Stimulated activated CD4-positive, alpha-beta T cell treated with anti-CD3 and anti-CD28 coated beads, Interleukin-1b, Interleukin-23, amount 100 ng/mL, for 1 hour (primary cell): ENCODE measurements at places on chromosomes 13 and 19.
A peak's percentile ranks its signal among the peaks of the same experiment; 100 is the strongest.

DNA sequence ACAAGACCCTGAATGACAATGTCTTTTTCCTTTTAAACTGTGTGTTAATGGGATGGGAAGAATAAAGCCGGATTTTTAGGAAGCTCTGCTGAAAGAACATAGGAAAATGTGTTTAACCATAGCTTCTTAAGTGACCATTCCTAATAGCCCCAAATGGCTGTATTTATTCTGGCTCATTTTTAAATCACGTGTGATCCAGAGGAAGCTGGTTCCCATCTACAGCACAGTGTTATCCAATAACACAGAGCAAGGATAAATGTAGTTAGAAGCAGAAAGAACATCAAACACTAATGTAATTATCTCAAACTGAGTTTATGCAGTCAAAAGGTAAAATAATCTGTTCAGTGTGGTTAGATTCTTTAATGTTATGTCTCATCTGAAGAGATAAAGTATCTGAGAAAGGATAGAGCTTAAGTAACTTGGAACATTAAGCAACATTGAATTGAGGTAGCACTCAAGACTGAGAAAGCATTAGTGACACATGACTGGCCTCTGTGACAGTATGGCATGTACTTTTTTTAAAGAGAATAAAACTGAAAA is 853.3 kb downstream of the GPC5 start:
- DNase-seq: no peak

DNA sequence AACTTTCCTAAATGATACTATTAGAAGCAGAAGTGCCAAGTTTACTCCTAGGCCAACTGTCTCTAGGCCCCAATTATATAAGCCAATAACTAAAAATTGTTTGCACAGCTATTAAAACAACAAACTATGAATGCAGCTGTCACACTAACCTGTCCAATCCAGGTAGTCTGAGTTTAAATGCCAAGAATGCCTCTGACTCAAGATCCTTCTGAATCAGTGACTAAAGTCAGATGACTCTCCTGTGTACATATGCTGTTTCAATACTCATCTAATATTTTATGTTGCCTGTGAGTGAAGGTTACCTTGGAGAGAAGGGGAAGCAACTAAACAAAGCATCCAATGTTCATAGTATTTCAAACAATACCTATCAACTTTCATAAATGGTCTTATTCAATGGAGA is 257.0 kb downstream of the ENOX1 start:
- DNase-seq: no peak

DNA sequence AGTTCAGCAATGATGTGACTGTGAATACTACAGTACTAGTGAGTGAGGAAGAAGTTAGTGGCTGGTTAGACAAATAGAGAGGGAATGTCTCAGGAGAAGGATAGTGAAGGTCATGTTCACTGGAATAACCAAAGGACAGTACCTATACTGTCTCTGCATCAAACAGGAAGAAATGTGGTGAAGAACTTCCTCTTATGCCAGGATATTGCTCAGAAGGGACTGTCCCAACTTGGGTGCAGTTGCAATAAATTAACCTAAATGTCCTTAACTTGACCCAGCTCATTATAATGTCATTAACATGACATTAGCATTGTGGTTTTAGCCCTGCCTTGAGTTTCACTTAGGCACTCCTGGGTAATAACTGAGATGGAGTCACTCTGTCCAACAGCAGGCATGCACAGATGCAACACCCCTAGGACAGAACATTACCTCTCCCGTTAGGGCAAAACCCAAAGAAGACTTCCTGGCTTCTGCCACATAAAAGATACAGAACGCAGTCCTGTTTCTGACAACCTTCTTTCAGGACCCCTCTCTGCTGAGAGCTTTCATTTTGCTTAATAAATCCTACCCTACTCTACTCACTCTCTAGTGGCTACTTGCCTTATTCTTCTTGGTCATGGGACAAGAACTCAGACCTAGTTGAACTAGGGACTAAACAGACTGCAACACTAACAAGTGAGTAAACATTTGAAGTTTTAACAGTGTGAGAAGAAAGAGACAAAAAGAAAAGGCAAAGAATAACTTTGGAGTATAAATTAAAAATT is 1591.6 kb upstream of the MIR17HG start:
- DNase-seq: no peak

GRCh38 chr13:21528616-21529015 is 69.5 kb upstream of the ZDHHC20 start:
- no peak for DNase-seq

DNA sequence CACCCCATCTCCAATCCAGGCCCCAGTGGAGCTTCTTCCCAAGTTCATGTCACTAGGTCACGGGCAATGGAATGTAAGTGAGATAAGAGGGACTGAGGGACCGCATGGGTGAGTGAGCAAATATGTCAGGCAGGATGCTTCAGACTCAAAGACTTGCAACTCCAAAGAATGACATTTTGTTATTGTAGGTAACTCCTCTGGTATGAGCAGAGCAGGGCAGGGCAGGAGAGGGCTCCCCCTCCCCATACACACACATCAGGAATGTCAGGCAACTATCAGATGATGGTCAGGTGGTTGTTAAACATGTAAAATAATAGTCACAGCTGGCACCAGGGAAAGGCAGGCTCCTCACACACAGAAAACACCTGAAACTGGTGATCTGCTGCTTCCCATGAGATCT is 10.6 kb downstream of the ERVV-2 start:
- no peak for DNase-seq

DNA sequence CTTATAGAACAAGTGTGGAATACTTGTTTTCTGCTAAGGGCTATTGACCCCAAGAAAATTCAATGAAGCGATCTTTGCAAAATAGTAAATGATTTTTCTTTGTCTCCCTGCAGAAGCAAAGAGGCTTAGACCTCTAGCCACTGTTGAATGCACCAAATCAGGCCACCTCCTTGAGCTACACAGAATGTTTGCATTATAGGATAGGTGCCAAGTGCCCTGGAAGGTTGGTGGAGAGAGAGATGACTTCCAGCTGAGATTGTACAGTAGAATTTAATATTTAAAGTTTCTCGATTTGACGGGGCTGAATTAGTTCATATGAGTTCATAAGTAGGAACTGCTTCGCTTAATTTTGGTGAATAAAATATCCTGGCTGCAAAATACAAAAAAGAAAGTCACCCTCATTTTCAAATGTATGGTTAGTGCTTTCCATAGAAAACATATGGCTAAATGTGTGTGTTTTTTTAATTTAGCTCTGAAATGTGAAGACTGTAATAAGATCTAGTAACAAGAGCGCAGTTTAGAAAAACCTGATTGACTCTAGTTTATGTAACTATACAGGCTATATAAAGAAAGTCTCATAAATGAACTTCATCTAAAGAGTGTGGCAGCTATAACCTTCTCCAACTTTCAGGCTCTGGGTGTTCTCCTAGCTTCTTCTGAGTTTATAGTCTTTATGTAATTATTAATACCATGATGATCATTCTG is 41.6 kb downstream of the LRCH1 start:
- DNase-seq: no peak

DNA sequence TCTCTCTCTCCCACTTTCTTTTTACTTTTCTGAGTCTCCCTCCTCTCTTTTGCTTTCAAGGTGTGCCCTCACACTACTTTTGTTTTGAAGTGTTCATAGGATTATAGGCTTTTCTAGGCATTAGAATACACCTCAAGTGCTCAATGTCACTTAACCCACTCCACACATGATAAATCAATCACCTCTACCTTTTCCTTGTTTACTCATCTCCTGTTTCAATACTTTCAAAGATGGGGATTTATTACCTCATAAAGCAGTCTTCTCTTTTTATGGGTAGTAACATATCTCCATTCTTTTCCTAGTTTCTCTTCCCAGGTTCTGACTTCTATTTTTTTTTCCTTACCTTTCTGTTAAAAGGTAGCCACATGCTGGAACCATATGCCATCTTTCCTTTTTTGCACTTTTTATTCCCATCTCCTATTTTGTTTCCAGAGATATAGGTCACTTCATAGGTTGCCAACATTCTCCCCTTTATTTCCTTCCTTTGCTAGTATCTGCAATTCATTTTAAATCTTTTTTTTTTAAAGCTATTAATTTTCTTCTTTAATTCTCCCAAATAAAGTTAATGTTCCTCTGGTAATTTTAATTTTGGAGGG is 137.6 kb upstream of the SLC10A2 start:
- DNase-seq: no peak

DNA sequence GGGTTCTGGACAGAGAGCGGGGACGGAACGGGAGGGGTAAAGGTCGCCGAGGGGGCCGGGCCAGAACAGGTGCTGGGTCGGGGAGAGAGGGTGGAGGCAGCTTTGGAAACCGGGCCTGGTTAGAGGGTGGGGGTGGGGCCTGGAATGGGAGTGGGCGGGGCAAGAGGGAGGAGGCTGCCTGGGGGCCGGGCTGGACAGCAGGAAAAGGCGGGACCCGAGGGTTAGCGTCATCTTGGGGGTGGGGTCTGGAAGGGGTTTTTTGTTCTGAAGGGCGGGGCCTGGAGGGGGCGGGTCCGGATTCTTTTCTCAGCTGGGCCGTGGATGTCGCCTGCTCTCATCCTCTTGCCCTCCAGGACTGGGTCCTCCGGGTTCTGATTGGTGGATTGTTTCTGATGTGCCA is 4.3 kb upstream of the ZNF813 start:
- DNase-seq: no peak

DNA sequence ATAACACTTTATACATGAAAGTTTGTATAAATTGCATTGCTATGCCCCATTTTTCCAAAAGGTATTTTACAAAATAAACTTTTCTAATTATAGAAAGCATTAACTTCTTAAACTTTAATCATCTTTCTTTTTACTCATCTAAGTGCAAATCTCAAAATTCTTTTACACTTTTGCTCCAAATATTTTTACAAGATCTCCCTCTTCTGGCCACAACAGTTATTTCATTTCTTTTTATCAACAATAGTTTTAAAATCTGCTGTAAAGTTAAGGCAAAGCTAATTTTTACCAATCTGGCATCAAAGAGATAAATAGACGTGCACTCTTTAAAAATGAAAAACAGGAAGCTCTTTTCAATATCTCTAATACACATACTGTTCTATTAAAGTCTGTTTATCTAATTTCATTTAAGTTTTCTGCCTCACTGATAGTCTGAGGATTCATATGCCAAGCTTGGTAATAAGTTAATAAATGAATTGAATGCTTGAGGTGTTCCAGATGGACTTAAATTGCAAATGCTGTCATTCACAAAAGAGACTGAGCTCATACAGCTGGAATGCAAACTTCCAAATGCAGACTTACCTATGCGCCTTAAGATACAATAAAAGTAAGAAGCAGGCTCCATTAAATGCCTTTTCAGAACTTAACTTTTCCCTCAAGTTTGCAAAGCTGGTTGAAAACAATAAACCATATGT is 583.0 kb upstream of the ATXN8OS start:
- DNase-seq: no peak

DNA sequence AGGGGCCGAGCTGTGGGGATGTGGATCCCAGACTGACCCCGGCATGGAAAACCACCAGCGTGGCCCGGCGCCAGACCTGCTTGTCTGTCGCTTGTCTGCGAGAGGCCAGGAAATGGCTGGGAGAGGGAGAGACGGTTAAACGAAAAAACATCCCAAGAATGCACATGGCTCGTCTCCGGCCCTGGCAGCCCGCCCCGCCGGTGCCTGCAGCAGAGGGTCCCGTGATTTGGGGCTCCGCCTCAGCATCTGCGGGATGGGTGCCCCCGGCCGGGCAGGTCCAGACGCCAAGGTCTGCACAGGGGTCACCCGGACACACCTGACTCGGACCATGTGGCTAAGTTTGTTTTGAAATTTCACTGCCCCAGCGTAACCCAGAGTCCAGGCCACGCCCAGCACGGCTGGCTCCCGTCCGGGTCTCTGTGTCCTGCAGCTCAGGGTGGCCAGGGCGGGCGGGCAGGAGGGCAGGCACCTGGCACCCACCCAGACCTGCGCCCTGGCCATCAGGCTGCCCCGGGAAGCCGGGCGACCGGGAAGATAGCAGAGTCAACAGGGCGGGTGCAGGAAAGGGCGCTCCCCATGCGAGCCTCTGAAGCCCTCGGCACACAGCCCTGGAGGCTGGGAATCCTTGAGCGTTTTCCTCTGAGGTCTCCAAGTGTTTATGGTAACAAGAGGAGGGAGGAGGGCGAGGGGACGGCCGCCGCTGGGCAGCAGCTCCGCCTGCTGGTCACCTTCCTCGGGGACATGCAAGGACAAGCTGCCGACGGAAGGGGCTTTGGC is 103.2 kb downstream of the GADD45B start:
- peak; percentile 34 for DNase-seq
